RPMI7951 (cell line): ENCODE measurements at places on chromosomes 2 and 18.

- DNase-seq: no peak
Observed at GRCh38 chr2:85330839-85331636, 3.2 kb upstream of the TGOLN2 start.

DNA sequence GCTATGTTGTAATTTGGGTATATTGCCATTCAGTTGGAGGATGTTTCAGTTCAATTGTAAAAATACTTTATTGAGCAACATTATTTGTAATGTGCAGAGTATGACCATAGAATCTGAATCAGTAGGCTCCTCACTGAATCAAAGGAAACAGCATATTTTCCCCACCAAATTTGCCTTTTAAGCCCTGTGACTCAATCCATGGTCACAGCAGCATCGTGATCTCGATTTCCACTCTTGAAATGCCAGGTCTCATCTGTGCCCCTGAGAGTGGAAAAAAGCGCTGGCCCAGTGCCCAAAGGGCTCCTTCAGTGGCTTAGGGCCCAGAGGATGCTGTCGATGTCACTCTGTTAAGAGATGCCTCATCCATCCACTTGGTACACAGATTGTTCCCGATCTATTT lies 57.5 kb downstream of the FHOD3 start:
- DNase-seq: peak; percentile 87

DNA sequence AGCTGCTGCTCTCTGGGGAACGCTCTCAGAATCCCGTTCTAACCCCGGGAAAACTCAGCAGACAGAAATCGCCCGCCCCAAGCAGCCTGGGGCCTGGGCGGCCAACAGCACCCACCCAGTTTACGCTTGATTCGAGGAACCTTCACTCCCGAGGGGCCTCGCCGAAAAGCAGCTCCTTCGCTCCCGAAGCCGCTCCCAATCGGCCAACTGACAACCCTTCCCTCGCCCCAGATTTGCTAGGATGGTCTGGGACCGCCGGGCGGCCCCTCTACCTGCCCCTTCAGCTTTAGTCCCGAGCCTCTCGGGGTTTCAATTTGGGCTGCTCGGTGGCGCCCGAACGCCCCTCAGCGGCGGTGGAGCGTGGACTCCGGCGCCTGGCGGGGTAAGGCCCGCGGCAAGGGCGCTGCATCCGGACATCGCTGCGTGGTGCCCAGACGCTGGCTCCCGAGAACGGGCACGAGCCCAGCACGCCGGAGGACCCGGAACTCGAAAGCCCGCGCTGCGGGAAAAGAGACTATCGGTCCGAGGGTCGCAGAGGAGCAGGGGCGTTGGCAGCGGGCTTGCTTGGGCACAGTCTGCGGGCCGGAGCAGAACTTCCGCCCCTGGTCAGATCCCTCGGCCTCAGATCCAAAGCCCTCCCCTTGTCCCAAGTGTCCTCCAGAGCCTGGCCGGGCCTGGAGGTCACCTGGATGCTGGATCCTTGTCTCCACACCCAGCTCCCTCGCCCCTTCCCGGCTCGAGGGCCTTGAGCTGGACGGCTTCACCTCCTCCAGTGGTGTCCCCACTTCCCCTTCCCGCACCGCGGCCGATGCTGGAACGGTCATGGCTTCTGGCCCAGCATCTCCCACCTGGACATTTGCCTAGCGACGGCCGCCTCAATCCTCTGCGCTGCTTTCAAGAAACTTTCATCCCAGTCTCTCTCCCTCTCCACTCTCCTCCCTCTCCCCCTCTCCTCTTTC lies 3.0 kb upstream of the OTX1 start:
- no peak for DNase-seq

DNA sequence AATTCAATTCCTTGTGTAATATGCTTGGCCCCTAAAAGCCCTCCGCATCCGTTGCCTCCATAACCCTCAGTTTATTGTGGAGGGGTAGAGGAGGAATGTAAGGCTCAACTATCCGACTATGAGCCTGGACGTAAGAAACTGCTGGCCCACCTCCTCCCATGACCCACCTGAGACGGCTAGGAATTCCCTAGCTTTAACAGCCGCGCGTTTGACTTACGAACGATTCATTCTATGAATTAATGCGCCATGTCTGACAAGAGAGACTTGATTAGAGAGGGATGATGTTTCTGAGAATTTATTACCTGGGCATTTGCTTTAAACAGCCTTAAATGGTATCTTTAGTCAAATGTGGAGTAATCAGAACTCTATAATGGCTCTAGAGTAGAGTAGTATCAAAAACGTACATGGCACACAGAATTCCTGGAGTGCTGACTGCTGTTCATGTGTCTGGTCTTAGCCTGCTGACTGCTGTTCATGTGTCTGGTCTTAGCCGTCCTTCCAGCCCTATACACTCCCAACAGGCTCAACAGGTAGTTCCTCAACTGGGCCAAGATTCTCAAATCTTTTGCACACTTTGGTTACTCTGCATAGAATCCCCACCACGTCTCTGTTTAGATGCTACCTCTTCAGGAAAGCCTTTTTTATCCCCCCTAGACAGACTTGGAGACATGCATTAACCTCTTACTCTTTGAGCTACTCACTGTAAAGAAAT lies 899 bp upstream of the GFPT1 start:
- DNase-seq: no peak

- no peak for DNase-seq
Observed at GRCh38 chr2:14790041-14790640, 157.6 kb downstream of the LRATD1 start.

GRCh38 chr2:167843657-167844056 lies 403.7 kb downstream of the STK39 start:
- no peak for DNase-seq
